ENCODE measurements at places on chromosomes 4 and X.
A peak's percentile ranks its signal among the peaks of the same experiment; 100 is the strongest.

- DNase-seq = peak; percentile 7
These were observed 2.9 kb downstream of the PAK3 start for GRCh38 chrX:111098874-111099273.

- DNase-seq = peak; percentile 100
These were observed 13.0 kb upstream of the SEPSECS start for GRCh38 chr4:25172961-25173915.

- DNase-seq = peak; percentile 9
These were observed 41.8 kb downstream of the INTS12 start for GRCh38 chr4:105666693-105667092.

DNA sequence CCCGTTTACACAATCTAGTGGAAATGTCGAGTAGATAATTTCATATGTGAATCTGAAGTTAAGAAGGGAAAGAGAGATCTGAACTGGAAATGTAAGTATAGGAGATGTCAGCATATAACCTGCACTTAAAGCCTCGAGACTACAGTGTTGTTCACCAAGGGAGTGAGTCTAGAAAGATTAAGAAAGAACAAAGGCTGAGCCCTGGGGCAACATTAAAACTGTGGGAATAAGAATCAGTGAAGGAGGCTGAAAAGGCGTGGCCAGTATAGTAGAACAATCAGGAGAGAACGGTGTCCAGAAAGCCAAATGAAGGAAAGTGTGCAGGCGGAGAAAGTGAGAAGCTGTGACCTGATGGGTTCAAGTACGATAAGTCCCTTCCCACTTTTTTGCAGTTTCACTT is 118.8 kb upstream of the TENM3 start:
- DNase-seq = no peak
